ENCODE measurements at places on chromosomes 7 and 10. TPM values are rescaled to one million over a fixed set of nuclear protein-coding genes. Genes with fewer than 3 reads are reported as not detected.

DNA sequence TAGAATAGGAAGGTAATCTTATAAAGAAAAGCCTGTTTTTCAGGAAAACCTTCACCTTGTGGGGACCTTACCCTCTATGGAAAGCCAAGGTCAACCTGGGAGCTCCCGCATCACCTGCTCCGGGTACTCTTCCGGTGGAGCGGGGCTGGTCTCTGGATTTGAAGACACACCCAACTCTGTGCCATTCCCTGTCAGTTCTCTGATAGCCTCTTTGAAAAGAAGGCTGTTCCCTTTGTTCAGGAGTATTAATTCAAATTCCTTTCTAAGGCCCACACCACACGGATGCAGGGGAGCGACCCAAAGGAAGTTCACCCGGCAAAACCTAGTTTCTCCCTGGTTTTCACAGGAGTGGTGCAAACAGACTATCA is 10.7 kb downstream of the CTBP2 start:
- H3K4me1 ChIP-seq = peaks cover 100% of the 10 kb centered on the region
- H3K36me3 ChIP-seq = no peaks in the 10 kb centered on the region
- H3K27ac ChIP-seq = peak overlapping the region; percentile 71
- H3K27me3 ChIP-seq = no peaks in the 10 kb centered on the region

GRCh38 chr7:50589364-50589763 is 24.2 kb upstream of the DDC start:
- no peak overlapping the region for H3K4me3 ChIP-seq
- H3K27me3 ChIP-seq = no peaks in the 10 kb centered on the region
- peaks cover 31% of the 10 kb centered on the region for H3K36me3 ChIP-seq
- H3K4me1 ChIP-seq = no peaks in the 10 kb centered on the region

GRCh38 chr7:82605247-82605864 is 161.8 kb upstream of the CACNA2D1 start:
- DNase-seq = no peak
- no peaks in the 10 kb centered on the region for H3K4me1 ChIP-seq
- H3K27me3 ChIP-seq = no peaks in the 10 kb centered on the region
- no peak overlapping the region for H3K4me3 ChIP-seq
- no peaks in the 10 kb centered on the region for H3K36me3 ChIP-seq
- no peak overlapping the region for H3K27ac ChIP-seq

GRCh38 chr7:77940647-77941046 is 142.1 kb downstream of the PHTF2 start:
- DNase-seq = no peak
- H3K4me1 ChIP-seq = no peaks in the 10 kb centered on the region
- H3K27me3 ChIP-seq = no peaks in the 10 kb centered on the region
- H3K36me3 ChIP-seq = peaks cover 7% of the 10 kb centered on the region
- no peak overlapping the region for H3K4me3 ChIP-seq
- no peak overlapping the region for H3K27ac ChIP-seq

CH25H gene
- total RNA-seq = 0.30 TPM

- H3K4me3 ChIP-seq = no peak overlapping the region
- no peaks in the 10 kb centered on the region for H3K36me3 ChIP-seq
- no peaks in the 10 kb centered on the region for H3K4me1 ChIP-seq
- DNase-seq = no peak
- H3K27me3 ChIP-seq = no peaks in the 10 kb centered on the region
- H3K27ac ChIP-seq = no peak overlapping the region
These were observed 363.1 kb downstream of the POM121L12 start for GRCh38 chr7:53398566-53398965.

DNA sequence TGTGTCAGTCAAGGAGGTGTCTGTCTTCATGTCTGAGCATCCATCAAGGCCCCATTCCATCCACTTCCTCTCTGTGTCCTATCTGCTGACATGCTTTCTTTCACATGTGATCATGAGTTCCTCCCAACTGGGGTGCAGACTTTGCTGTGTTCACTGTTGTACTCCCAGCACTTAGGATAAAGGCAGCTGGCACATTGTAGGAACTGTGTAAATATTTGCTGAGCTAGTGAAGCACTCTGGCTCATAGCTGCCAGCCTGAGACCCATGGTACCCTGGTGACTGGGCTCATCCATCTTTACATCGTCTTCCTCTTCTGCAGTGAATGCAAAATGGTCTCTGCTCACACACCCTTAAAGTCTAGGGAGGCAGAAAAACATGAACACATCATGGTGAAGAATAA is 242.2 kb upstream of the IGFBP3 start:
- H3K4me1 ChIP-seq = no peaks in the 10 kb centered on the region
- H3K27ac ChIP-seq = no peak overlapping the region
- H3K4me3 ChIP-seq = no peak overlapping the region
- no peaks in the 10 kb centered on the region for H3K27me3 ChIP-seq
- DNase-seq = no peak

ACTL6B gene
- total RNA-seq = not detected

GRCh38 chr10:89870936-89871335 is 169.5 kb downstream of the KIF20B start:
- H3K36me3 ChIP-seq = no peaks in the 10 kb centered on the region
- H3K4me3 ChIP-seq = no peak overlapping the region
- H3K4me1 ChIP-seq = no peaks in the 10 kb centered on the region
- peaks cover 4% of the 10 kb centered on the region for H3K27me3 ChIP-seq

DNA sequence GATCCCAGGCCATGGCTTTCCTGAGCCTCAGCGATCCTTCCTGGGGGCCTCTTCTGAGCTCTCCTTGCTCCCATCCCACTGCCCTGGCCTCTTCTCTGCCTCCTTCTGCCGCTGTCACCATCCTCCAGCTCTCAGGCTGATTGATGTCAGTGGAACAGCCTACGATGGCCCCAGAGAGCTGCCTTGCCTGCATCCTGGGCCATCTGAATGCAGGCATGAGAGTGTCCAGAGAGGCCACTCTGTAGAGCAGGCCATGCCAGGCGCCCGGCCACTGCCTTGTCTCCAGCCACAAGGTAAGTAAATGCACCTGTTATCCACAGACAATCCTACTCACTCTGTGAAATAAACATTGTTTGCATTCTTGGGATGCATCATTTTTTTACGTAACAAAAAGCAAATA is 171.4 kb upstream of the PPP2R2D start:
- H3K36me3 ChIP-seq = no peaks in the 10 kb centered on the region
- peaks cover 29% of the 10 kb centered on the region for H3K27me3 ChIP-seq
- no peak overlapping the region for H3K27ac ChIP-seq
- DNase-seq = no peak
- H3K4me1 ChIP-seq = peaks cover 10% of the 10 kb centered on the region

DNA sequence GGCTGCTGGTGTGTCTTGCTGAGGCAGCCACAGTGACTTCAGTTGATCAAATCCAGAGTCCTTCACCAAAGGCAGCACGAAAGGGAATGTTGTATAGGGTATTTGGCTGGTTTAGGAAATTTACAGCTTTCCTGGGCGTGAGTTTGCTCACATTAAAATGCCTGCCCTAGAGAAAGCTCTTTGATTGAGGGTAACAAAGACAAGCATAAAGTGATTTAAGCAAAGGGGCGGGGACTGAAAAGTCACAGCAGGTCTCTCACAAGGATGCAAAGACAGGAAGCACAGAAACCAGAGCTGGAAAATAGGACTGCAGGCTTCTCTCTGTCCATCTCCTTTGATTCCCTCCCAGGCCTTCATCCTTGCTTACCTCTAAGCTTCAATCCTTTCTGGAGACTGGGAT is 139.2 kb downstream of the ELMO1 start:
- H3K27me3 ChIP-seq = no peaks in the 10 kb centered on the region
- no peak for DNase-seq
- peaks cover 3% of the 10 kb centered on the region for H3K36me3 ChIP-seq
- H3K4me1 ChIP-seq = peaks cover 19% of the 10 kb centered on the region

TSPAN13 gene
- 13.7 TPM for total RNA-seq

UCN3 gene
- total RNA-seq = not detected

DNA sequence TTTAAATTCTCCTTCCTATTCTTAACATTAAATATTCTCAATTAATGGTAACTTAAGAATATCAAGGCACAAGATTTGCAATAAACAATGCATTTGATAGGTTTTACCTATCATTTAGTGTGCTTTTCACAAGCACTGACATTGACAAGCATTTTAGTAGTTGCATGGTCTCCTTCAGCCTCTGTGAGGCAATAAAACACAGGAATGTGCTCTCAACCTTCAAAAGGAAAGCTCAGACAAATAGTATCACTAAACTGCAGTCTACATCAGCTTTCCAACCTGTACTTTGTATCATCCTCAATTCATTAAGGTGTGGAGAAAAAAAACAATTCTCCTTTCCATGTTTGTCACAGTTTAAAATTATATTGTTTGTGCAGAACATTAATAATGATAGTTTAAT is 51.1 kb upstream of the TSPAN13 start:
- H3K4me1 ChIP-seq = no peaks in the 10 kb centered on the region
- peaks cover 96% of the 10 kb centered on the region for H3K36me3 ChIP-seq
- H3K27ac ChIP-seq = no peak overlapping the region
- DNase-seq = no peak

GRCh38 chr10:101896225-101896877 is 52.8 kb upstream of the KCNIP2 start:
- H3K36me3 ChIP-seq = no peaks in the 10 kb centered on the region
- no peaks in the 10 kb centered on the region for H3K27me3 ChIP-seq
- H3K4me1 ChIP-seq = peaks cover 87% of the 10 kb centered on the region
- no peak for DNase-seq
- H3K4me3 ChIP-seq = no peak overlapping the region

GJC3 gene
- total RNA-seq = 0.27 TPM

DNA sequence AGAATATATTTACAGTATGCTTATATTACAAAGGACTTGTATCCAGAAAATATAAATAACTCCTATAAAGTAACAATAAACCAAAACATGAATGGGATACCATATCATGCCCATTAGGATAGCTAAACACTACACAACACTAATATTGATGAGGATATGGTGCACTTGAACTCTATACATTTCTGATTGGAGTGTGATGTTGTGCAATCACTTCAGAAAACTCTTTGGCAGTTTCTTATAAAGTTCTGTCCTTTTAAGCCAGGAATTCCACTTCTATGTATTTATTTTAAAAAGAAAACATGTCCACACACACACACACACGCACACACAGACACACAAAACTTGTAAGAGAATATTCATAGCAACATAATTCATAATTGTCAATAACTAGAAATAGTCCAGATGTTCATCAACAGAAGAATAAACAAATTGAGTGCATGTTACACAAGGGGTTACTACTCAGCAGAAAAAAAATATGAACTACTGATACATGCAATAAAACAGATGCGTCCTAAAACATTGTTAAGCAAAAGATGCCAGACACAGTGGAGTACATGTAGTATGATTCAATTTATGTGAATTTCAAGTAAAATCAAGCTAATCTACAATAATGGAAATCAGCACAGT is 416.0 kb downstream of the PLXDC2 start:
- no peaks in the 10 kb centered on the region for H3K27me3 ChIP-seq
- DNase-seq = no peak
- H3K4me1 ChIP-seq = no peaks in the 10 kb centered on the region
- no peak overlapping the region for H3K4me3 ChIP-seq

DNA sequence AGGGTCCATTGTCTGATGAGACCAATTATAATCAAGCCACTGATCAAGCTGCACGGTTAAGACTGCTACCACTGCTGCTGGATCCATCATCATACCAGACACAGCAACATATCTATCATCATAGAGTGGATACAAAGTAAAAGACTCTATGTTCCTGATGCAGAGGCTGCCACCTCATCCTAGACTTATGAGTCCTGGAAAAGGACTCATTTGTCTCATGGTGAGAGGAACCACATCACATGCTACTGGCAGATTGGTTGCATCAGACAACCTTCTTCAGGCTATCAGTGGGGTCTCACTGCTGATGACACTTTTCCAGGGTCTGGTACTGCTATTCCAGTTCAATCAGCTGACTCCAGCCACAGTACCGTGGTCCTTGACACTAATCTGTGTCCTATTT is 79.0 kb downstream of the ABI1 start:
- no peaks in the 10 kb centered on the region for H3K36me3 ChIP-seq
- no peak overlapping the region for H3K27ac ChIP-seq
- H3K4me1 ChIP-seq = peaks cover 47% of the 10 kb centered on the region
- H3K27me3 ChIP-seq = no peaks in the 10 kb centered on the region

DNA sequence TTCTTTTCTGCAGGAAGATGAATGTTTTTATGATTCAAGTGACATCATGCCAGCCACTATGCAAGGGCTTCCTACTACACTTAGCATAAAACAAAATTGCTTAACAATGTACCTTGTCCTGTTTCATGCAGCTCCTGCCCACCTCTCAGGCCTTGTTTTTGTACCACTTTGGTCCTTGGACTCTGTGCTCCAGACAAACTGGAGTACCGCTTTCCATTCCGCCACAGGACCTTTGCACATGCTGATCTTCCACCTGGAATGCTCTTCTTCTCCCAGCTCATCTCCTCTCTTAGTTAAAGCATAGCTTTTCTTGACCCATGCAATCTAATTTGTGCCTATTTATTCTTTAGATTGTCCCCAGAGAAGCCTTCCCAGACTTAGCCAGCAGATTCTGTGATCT is 77.5 kb upstream of the STK17A start:
- peaks cover 14% of the 10 kb centered on the region for H3K27me3 ChIP-seq
- no peak overlapping the region for H3K27ac ChIP-seq
- DNase-seq = no peak
- H3K36me3 ChIP-seq = no peaks in the 10 kb centered on the region
- H3K4me1 ChIP-seq = no peaks in the 10 kb centered on the region

AGAP4 gene
- total RNA-seq = 6.0 TPM

POU6F2 gene
- total RNA-seq = 0.44 TPM

GRCh38 chr7:138917771-138918170 is 63.4 kb downstream of the KIAA1549 start:
- DNase-seq = no peak
- H3K4me3 ChIP-seq = no peak overlapping the region
- no peaks in the 10 kb centered on the region for H3K4me1 ChIP-seq
- H3K27me3 ChIP-seq = no peaks in the 10 kb centered on the region
- H3K36me3 ChIP-seq = peaks cover 6% of the 10 kb centered on the region

DNA sequence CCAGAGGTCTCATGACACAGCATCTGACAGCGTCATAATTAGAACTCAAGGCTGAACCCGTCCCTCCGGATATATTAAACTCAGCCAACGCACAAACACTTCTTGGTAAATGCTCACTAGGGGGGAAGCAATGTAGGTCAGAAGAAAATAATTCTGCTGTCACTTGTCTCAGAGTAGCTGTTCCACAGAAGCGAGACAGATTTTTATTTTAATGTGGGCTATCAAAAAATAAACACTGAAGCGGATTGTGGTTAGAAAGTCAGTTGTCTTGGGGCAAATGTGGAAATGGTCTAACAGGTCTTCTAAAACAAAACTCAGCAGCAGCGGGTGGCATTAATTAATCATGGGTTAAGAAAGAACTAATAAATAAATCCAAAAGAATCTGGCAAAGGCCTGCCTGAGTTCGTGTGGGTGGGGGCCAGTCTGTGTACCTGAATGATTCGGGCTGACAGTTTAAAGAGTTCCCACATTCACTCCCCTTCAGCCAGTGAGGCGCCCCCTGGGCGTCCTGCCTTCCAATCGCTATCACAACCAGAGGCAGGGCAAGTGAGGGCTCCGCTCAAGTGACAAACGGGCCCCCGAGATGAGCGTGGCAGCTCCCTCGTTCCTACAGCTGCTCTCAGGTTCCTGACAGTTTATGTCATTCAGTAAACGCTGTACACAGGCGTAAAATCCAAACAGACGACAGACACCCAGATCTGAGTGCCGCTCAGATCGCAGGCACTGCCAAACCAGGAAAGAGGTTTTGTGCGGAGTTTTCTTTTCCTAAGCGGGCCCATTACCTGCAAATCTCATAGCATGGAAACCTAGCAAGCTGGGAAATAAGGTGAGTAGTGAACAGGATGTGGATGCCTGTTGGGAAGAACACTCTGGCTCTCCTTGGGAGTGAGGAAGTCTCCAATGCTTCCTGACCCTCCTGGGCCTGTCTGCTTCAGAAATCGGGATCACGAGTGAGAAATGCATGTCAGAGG is 52.9 kb downstream of the NRAP start:
- DNase-seq = no peak
- H3K36me3 ChIP-seq = peaks cover 54% of the 10 kb centered on the region
- peak overlapping the region; percentile 61 for H3K27ac ChIP-seq
